ENCODE measurements at places on chromosomes 4 and X.
A peak's percentile ranks its signal among the peaks of the same experiment; 100 is the strongest.

GRCh38 chr4:126268106-126268505 lies 953.4 kb downstream of the FAT4 start:
- no peak for DNase-seq

GRCh38 chr4:152258804-152259708 lies 276.8 kb downstream of the FBXW7 start:
- no peak for DNase-seq

GRCh38 chr4:89906777-89907521 lies 12.3 kb downstream of the MMRN1 start:
- DNase-seq: no peak

DNA sequence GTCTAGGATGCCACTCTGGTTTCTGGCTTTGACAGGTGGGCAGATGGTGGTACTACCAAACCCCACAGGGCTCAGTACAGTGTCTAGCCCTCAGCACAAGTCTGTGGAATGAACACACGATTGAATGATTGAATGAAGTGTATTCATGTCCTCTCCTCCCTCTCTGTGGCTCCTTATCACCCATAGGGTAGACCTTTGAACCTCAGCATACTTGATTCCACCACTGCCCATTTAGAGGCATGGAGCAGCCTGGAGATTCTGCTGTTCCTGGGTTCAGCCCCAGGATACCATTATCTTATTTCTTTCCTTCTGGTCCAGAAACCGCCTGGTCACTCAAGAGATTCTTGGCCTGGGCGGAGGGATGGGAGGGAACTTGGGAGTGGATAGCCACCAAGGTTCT lies 53.9 kb downstream of the PRPS1 start:
- no peak for DNase-seq

- DNase-seq: peak; percentile 63
Observed at GRCh38 chr4:66906314-66906713, 639.0 kb downstream of the CENPC start.

DNA sequence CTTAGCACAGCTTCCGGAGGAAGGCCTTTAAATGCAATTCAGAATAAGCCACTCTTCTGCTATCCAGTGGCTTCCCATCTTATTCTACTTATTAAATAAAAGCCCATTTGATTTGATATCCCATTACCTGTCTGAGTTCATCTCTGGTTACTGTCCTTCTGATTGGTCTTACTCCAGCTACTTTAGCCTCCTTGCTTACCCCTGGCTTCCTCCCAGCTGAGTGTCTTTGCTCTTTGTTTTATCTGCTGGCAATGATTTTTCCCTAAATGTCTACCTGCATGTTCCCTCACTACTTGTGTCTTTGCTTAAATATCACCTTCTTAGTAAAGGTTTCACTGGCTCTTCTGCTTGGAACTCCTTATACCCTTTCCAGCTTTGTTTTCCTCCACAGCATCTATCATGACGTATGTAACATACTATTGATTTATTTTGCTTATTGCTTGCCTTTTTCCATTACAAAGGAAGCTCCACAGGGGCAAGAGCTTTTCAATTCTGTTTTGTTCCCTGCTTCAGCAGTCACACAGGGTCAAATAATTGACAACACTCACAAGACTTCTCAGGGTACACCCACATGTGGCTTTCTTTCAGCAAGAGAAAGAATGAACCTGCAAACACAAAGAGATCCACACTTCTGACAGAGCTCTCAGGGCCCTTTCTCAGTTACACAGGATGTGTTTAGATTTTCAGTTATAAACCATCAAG lies 63.8 kb downstream of the TBC1D19 start:
- no peak for DNase-seq

DNA sequence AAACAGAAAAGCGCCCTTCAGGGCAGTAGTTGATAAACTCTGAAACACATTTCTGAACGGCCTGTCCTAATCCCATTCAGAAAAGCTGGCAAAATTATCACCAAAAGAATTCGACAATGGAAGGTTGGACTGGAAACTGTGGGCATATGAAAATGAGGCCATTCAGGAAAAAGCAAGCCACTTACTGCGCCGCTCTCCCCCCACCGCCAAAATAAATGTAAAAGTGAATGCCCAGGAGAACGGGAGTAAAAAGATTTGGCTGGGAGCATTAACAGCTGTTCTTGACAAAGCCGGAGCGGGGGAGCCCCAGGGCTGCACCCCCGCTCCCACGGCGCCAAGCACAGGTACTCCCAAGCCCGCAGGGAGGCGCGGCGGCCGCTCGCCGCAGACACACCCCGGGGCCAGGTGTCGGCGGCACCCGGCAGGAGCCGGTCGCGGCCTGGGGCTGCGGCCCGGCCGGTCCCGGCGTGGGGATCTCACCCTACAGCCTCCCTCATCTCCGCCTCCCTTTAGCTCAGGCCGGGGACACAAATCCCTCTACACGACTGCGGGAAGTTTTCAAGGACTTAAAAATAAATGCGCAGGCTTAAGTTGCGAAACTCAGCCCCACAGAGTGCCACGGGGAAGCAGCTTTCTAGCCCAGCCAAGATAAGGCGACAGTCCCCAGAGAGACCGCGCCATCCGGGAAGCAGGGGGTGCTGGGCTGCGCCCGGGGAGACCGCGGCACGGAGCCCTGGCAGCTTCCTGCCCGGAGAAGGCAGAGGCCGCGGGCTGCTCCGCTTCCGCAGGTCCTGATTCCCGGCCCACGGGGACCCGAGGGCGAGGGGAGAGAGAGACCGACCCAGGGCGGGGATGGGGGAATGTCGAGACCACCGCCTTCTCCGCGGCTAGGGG lies 593 bp downstream of the SH3RF1 start:
- DNase-seq: peak; percentile 74

DNA sequence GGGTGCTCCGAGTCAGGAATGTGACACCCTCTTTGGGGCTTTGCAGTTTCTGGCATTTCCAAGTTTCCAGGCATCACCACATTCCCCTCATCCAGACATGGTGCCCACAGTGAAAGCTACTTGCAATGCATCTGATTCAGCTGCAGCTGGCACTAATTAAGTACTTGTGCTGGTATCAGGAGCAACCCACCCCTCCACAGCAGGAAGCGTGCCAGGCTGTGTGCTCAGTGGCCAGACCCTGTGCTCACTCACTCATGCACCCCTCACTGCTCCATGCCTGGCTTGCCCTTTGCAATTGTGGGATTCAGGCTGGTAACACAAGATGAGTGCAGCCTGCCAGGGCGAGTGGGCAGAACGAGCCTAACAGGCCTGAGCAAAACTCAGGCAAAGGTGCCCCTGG lies 271.2 kb downstream of the EPHA5 start:
- DNase-seq: no peak

- DNase-seq: no peak
Observed at GRCh38 chr4:98648602-98649001, 9.8 kb downstream of the TSPAN5 start.

DNA sequence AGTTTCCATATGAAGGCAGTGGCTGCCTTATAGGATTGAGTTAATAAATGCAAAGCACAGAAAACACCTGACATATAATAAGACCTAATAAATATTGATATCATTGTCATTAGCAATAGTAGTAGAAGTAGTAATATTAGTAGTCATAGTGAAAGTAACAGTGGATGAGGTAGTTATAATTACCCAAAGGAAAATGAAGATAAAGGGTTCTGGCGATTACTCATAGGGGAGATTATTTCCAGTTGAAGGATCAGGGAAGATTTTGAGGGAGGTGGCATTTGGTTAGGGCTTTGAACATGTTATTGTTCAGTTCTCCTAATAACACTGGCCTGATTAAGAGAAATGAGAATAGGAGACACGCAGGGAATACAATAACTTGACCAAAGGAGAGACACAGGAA lies 131.9 kb upstream of the GPRIN3 start:
- DNase-seq: no peak

DNA sequence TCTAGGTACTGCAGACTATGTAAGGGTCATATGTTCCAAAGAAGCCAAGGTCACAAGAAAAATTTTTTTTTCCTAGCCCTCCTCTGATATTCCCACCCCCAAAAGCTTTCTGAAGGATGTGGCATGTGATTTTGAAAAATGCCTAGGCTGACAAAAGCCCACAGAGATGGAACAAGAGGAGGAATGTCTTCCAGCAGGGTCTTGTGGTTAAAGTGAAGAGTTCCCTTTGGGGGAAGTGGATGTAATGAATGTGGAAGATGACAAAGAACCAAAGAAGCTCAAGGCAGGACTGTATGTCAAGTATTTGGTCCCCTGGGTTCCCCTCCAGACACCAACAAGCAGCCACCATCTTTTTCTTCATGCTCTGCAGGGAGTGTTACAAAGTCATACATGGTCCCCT lies 268.8 kb downstream of the BCOR start:
- no peak for DNase-seq

DNA sequence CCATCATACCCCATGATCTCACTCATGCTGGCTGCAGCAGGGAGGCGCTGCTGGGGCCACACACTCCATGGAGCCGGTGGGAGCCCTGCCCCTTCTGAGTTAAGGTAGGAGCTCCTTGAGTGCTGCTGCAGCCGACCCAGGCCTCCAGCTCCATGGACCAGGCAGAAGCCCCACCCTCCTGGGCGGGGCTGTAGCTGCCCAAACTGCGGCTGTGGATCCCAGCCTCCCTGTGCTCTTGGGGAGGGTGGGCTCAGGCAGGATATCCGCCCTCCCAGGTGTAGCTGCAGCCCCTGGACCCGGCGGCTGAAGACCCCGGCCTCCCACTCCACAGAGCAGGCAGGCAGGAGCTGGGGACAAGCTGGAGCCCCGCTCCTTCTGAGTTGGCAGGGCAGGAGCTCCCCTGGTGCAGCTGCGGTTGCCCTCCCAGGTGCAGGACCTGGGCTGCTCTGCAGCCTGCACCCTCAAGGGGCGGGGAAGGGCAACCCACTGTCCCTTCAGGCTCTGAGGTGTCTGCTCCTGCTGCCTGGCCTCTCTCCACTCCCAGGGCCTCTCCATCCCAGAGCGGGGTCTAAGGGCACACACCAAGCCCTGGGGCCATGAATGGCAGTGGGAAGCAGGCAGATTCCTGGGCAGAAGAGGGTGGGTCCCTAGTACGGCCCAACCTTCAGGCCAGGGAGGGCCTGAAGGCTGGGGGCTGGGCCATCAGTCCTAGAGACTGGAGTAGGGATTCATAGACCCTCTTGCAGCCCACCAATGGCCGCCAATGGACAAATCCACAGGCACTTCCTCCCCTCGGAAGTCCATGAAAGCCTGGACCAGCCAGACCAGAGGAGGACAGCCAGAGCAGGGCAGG lies 466.1 kb downstream of the DTHD1 start:
- no peak for DNase-seq

DNA sequence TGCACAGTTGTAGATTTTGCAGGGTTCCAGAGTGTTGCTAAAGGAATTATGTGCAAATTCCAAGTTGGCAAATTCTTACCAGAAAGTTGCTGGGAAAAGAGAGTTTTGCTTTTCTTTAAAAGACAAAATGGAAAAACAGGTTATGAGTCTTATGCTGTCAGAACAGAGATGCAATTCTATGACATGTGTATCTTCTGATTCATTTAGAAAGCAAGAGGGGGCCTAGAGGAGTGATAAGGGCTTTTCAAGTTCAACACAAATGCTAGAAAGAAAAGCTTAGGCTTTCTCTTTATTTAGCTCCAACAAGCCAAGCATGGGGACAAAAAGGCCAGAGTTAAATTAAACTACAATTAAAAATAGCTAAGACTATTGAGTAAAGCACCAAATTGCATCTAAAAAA lies 72.4 kb upstream of the GATB start:
- DNase-seq: no peak

DNA sequence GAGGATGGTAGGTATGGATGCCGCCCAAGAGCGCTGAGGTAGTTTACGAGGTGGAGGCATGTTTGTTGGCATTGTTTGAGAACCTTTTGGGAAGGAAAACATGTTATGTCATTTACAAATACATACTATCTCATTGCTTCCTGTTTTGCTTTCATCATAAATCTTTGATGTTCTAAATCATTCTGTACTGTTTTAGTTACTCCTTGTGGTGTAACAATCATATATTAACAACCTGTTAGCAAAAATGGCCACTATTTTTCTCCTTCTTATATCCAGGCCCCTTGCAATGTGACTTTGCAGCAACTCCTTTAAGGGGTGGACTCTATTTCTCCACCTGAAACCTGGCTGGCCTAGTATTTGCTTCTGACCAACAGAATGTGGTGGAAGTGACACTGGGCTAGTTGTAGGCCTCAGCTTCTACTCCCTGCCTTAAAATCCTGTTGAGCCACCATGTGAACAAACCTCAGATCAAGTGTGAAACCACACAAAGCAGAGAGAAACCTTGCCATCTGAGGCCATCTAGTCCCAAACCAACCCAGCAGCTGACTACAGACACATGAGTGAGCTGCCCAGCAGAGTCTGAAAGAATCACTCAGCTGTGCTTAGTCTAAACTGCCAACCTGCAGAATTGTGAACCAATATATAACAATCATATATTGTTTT lies 15.8 kb upstream of the CXorf38 start:
- DNase-seq: no peak

DNA sequence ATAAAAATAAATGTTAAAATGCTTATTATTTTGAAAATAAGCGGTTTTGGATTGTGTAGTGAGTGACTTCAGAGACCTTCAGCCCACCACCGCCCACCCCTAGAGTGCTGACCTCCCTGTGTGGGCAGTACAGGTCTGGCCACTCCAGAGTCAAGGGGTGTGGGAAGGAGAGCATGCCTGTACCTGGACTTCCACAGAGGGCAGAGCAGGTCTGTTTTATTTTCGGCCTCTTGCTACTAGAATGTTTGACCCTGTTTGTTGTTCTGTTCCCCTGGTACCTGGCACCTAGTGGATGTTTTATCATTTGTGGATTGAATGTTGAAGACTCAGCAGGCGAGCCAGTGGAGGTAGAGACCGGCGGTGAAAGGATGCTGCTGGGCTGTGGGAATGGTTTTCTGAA lies 14.3 kb downstream of the PIGG start:
- DNase-seq: no peak

DNA sequence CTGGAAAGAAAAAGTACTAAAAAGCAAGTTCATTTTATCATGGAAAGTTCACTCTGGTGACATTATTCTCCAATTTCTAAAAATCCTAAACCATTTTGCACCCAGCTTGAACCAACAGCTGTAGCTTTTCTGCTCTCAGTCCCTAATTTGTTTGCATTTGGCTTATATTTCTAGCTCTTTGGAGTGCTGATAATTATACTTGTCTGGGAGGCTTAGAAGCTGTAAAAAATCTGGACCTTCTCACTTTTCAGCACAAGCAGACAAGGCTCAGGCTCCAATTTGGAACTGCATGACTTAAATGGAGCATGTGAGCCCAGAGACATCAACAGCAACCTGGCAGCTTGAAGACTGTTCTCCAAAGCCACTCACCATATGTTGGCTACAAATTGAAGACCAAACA lies 170.9 kb upstream of the PCDH18 start:
- DNase-seq: peak; percentile 14

GRCh38 chr4:161256172-161256571 lies 907.6 kb downstream of the FSTL5 start:
- DNase-seq: peak; percentile 7

Data from DMS53 (cell line).